DND-41 (cell line): ENCODE measurements at places on chromosomes 2 and 18.

- no peak for DNase-seq
Observed at GRCh38 chr2:10256515-10257031, 46.1 kb upstream of the HPCAL1 start.

- no peak for DNase-seq
Observed at GRCh38 chr2:3986063-3986462, 282.7 kb downstream of the DCDC2C start.

- DNase-seq: no peak
Observed at GRCh38 chr2:171181064-171182049, 20.7 kb upstream of the TLK1 start.

DNA sequence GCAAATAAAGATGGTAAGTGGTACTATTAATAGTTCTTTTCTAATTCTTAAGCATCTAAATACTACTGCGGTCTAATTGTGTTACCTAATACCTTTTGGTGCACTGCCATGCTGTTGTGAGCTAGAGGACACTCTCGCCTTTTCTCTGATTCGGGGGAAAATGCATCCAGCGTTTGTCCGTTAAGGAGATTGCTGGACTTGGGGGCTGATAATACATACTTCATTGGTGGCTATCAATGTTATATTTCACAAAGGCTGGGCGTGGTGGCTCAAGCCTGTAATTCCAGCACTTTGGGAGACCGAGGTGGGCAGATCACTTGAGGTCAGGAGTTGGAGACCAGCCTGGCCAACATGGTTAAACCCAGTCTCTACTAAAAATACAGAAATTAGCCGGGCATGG, 141.7 kb upstream of the TWIST2 start:
- DNase-seq: no peak

- DNase-seq: no peak
Observed at GRCh38 chr2:75528221-75528977, 32.3 kb downstream of the EVA1A start.

- no peak for DNase-seq
Observed at GRCh38 chr2:146982393-146982846, 862.4 kb upstream of the ACVR2A start.

- DNase-seq: no peak
Observed at GRCh38 chr2:177058747-177059146, 153.8 kb upstream of the HNRNPA3 start.
